ENCODE measurements at places on chromosomes 12 and 14.

GRCh38 chr12:77916276-77916675, 85.6 kb downstream of the NAV3 start:
- no peak for DNase-seq

GRCh38 chr14:72545411-72546311, 348.2 kb downstream of the DPF3 start:
- no peak for DNase-seq

- DNase-seq = no peak
These were observed 115.3 kb downstream of the PTGER2 start for GRCh38 chr14:52429451-52429850.

- DNase-seq = no peak
These were observed 411 bp downstream of the BTBD7 start for GRCh38 chr14:93332397-93332852.

- no peak for DNase-seq
These were observed 70.5 kb downstream of the ITPK1 start for GRCh38 chr14:93045211-93045674.

DNA sequence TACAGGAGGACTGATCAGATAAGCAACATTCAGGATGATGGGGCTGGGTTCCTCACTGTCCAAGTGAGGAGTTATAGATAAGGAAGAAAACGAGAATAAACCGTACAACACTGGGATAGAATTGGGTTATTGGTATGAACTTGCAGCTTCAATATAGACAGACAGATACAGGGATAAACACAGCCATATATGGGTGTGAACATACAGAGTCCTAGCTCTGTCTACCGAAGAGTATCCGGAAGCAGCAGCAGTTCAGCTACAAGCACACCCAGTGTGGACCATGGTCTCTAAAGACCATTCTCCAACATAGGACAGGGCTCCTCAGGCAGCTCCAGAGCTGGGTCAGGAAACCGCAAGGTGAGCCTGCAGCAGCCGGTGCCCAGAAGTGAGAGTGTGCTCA, 40.8 kb downstream of the CDC42BPB start:
- no peak for DNase-seq

GRCh38 chr14:77316872-77317301, 3.8 kb downstream of the POMT2 start:
- no peak for DNase-seq

GRCh38 chr14:88233915-88234314, 89.2 kb downstream of the KCNK10 start:
- no peak for DNase-seq

- no peak for DNase-seq
These were observed 231.3 kb downstream of the MON2 start for GRCh38 chr12:62697893-62698292.

- DNase-seq = no peak
These were observed 1.1 kb downstream of the FAM90A1 start for GRCh38 chr12:8226355-8226754.

DNA sequence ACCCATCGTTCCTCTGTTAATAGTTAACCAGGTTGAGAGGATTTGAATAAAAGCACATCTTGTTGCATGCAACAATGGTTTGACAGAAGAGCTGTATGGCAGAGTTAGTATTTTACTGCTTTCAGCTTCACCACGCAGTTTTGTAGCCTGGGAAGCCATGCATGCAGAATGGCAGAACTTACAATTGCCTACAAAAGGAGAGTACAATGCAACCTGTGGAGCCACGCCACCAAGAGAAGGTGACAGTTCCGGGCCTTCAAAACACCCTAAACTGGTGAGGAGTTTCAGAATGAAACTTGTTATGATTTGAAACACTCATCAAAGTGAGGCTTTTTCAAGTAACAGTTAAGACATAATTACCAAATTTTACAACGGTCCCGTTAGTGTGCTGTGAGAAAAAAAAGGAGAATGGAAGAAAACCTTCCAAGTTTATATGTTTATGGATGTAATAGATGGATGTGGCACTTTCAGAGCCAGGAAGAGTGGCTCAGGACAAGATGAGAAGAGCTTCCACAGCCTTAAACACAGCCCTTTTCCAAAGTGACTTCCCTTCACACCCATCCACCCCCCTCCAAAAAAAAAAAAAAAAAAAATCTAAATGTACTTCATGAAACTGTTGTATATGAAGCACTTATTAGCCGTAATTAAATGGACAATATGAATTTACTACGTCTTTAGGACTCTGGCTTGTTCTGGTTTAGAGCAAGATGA, 158.7 kb downstream of the EGLN3 start:
- no peak for DNase-seq

DNA sequence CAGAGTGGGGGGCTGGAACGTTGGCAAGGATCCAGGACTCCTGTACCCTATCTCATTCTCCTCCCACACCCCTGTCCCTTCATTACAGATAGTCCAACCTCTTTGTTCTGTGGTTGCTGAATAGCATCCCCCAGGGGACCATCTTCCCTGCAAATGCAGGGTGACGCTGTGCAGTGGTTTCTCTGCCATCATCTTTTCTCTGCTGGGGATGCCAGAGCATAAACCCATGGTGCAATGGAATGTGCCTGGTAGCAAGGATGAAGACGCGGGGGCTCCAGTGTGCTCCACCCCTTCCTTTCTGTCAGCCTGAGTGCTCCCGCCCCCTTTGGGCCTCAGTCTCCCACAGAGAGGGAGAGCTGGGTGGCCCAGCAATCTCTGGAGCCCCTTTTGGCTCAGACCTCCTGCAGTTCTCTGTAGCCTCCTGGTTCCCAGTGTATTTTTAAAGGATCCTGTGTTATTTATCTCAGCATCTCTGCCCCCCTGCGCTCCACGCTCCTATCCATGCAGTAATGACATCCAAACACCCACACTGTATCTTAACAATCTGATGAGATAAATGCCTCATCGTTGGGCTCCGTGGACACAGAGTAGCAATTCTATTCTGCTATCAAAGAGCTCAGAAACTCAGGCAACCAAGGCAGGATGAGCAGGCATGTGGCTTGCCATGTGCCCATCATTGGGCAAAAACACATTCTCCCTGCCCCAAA, 212.8 kb downstream of the CACNA1C start:
- no peak for DNase-seq

- DNase-seq = no peak
These were observed 11.6 kb downstream of the BMAL2 start for GRCh38 chr12:27344246-27344645.

- no peak for DNase-seq
These were observed 58.7 kb upstream of the STK38L start for GRCh38 chr12:27185234-27186021.

- DNase-seq = no peak
These were observed 25.1 kb upstream of the CDK17 start for GRCh38 chr12:96425321-96425720.

- no peak for DNase-seq
These were observed 35.1 kb downstream of the ATF7IP start for GRCh38 chr12:14400599-14400998.

DNA sequence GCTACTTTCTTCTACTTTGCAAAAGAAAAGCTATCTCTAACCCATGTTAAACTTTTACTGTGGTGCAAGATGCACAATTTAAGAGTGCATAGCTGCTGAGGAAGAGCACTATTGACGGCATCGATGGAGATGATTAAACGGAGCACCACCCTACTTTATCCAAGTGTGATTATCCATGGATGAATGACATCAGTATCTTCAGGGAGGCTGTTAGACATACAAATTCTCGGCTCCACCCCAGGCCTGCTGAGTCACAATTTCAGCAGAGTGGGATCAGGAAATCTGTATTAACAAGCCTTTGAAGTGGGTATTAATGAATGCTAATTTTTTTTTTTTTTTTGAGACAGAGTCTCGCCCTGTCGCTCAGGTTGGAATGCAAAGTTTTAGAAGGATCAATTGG, 16.2 kb downstream of the SLC2A14 start:
- no peak for DNase-seq

DNA sequence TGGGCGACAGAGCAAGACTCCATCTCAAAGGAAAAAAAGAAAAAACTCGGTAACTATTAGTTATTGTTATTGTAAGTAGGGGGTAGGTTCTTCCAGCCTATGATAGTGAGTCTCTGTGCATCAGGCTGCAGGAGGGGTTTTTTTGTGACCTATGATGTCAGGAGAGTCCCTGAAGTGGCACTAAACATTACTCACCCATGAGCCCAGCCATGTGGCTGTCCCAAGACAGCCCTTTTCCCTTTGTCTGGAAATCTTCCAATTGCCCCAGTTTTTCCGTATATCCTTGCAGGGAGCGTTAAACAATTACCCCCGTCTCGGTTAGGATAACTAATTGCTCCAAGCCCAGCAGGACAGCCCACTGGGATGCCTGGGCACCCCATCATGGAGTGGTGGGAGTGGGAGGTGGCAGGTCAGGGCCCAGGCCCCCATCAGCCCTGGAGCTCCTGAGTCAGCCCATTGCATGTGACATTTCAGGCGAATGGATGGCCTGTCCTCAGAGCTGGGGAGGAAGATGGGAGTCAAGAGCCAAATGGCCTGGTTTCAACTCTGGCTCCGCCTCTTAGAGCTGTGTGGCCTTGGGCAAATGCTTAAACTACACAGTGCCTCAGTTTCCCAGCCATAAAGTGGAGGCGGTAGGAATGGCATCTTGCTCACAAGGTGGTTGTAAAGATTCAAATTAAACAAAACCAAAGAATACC, 16.4 kb downstream of the PHETA1 start:
- no peak for DNase-seq

GRCh38 chr14:100214770-100215083, 24.2 kb upstream of the YY1 start:
- no peak for DNase-seq

GRCh38 chr14:50093496-50093895, 22.9 kb downstream of the VCPKMT start:
- DNase-seq = no peak

DNA sequence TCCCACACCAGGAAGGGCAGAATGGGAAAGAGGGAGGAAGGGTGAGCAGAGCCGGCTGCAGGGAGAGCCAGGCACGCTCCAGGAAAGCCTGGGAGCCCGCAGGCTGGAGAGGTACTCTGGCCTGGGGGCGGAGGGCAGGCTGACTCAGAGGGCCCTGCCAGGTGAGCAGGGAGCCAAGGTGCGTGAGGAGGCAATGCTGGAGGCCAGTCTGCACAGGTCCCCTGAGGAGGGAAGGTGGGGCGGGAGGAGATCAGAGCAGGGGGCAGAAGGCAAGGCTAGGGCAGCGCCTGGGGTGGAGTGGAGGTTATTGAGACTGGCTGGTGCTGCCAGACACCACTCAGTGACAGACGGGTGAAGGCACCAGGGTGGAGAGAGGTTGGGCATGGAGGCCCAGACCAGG, 385.0 kb downstream of the BCL11B start:
- no peak for DNase-seq

DNA sequence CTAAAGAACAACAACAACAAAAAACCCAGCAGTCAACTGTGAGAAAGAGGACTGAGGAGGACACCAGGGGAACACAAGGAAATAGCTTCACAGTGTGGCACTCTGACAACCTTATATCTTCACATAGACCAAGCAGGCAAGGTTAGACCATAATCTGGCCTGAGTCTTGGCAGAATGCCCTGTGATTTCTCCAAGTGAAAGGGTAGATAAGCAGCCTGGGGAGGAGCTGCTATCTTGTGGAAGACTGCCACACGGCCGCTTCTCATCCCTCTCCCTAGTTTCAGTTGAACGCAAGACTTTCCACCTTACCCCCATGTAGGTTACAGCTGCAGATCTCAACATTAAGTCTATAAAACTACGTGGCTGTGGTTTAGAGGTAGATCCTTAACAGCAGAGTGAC, 3.7 kb downstream of the SLC25A21 start:
- no peak for DNase-seq

All from activated effector memory CD4-positive, alpha-beta T cell treated with Interleukin-2 at 50 U/mL for 16 hours (primary cell).